ENCODE measurements at places on chromosomes 6 and 20.

DNA sequence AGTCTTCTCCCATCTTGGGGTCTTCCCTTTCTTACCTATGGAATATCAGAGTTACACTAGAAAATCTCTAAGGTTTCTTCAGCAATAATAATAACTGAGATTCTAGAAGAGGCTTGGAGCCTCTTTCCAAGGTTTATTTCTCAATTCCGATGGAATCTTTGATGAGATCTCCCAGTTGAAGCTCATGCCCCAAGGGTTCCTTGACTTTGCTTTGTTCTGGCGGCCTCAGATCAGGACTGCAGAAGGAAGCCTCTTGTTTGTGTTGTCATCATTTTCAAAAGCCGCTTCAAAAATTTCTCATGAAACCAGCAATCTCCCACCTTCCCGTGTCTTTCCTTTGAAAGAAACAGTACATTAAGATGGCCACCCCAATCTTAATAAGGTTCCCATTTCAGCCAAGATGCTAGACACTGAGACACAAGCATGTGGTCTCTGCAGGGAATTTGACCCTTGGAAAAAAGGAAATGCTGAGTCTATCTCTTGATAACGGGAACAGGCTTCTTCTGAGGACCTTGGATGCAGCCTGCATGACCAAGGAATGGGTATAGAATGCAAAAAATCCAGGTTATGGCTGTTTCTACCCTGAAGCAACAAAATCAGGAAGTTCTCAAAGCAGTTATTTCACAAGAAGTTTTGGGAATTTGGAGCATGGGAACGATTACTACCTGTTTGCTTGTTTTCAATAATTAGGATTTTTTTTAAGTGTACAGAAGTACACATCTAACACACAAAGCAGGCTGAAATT is 141.6 kb downstream of the CD24 start:
- DNase-seq: no peak

DNA sequence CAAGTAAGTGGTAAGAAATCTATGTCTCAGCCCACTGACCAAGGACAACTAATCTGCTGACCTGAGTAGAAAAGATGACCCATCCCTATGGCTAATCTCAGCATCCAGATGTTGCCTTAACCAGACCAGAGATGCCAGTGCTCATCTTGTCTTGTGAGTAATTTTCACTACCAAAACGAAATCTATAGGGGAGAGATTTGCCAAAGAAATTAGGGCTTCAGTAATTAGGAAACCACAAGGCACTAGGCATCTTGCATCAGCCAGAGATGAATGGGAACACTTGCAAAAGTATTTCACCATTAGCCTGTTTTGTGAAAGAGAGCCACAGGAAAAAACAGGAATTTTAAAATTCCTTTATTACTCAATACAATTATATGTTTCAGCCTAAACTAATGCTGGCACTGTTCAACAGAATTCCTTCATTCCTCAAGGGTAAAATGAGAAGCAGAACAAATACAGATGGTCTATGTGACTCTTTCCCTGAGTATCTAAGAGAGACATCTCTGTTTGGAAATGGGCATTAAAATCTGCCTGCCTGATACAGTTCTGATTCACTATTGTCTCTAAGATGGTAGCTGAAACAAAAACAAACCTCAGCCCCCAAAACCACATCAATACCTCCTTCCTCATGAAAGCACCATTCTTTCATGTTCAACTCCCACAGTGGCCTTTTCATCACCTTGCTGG is 87.8 kb downstream of the GMDS start:
- no peak for DNase-seq

DNA sequence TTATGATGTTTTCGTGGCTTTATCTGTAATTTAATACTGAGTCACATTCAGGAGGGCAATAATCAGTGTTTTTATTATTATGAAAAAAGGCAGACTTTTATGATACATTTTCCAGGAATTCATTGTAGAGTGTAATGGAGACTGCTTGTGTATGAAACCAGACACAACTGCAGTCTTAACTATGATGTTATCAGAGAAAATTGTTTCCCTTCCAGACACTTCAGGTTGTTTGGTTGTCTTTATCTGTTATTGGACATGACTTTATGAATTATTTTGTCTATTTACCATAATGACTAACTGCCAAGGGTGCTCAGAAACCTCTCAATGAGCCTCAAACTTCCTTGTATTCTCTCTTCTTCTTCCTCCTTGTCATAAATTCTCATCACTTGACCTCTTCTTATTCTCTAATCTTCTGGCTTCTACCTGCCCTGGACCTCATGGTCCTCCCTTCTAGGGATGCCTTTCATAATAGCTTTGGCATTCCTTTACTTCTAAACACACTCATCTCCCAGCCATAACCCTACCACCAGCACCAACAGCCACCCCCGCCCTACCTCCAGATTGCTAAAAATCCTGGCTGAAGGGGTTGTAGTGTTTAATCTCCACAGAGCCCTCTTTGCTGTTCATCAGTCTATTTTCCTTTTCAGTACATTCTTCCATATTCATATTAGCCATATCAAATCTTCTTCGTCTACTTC is 492.5 kb downstream of the CDKAL1 start:
- DNase-seq: no peak

DNA sequence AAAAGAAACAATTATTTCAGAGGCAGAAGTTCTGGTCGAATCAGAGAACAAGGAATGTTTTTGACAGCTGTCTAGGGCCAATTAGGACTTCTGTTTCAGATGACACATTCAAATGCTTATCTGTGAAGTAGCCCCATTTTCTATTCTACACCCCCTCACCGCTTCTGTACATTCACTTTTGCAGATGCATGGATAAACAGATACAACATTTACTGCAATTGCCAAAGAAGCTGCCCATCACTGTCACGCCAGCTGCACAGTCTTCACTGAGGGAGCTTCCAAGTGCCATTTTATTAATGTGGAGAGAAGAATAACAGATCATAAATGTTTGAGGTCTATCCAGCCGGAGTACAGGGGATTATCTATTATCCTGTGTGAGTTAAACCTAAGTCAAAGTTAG is 426.8 kb upstream of the ARID1B start:
- no peak for DNase-seq

DNA sequence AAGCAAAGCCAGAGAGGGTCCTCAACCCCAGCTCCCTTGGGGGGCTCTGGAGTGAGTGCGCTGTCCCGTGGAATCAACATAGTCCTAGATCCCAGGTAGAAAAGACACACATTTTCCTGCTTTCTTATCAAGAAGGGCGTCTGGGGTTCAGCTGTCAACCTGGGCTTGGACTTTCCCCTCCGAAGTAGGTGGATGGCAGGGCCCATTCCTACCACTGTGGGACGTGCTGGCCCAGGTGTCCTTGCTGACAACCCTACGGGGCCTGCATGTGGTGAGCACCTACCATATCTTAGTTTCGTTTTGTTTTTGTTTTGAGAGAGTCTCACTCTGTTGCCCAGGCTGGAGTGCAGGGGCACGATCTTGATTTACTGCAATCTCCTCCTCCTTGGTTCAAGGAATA is 42.4 kb downstream of the MYT1 start:
- no peak for DNase-seq

DNA sequence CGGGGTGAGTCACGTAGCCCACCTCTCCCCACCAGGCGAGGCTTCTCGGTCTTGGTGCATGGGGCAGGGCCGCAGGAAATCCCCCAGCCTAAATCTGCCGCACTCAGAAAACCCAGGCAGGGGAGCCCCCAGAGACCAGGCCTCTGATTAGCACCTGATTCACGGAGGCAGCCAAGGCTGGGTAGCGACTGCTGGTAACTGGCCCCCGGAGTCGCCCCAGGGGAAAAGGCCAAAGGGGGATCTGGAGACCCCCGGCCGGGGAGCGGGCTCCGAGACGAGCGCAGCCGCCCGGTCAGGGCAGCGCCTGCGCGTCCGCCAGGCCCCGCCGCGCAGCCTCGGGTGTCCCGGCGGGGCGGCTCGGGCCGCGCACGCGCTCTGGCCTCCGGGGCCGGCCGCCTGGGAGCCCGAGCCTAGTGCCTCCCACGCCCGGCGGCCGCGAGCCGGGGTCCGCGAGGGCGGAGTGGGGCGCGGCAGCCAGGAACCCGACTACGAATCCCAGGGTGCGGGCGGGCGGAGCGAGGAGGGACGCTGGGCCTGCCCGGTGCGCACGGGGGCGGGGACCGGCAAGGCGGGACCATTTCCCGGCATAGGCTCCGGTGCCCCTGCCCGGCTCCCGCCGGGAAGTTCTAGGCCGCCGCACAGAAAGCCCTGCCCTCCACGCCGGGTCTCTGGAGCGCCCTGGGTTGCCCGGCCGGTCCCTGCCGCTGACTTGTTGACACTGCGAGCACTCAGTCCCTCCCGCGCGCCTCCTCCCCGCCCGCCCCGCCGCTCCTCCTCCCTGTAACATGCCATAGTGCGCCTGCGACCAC is at the start of gene DUSP22:
DUSP22 (plus strand) TSS at position 791 of the 809 bp plus-strand sequence. CDS start 53 bp downstream, outside the sequence.
- DNase-seq: no peak

GRCh38 chr20:43699941-43700565 is 26.7 kb downstream of the GTSF1L start:
- DNase-seq: no peak

DNA sequence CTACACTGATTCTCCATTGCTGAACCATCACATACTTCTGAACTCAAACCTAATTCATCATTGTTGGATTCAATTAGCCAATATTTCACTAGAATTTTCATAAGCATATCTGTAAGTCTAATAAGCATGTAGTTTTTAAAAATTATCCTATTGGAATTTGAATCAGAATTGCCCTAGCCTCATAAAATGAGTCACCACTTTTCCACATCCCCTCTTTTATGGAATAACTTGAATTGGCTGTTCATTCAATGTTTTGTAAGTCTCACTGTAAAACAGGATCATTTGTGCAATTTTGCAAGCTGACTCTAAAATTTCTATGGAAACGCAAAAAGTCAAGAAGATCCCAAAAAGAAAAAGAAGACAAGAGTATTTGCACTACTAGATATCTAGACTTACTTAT is 141.0 kb downstream of the HACE1 start:
- DNase-seq: no peak

GRCh38 chr6:63527658-63528514 is 44.4 kb upstream of the LOC128125822 start:
- peak; percentile 56 for DNase-seq

GRCh38 chr20:45318948-45319347 is 10.8 kb upstream of the MATN4 start:
- no peak for DNase-seq

GRCh38 chr20:5650280-5650691 is 99.9 kb upstream of the SHLD1 start:
- no peak for DNase-seq

DNA sequence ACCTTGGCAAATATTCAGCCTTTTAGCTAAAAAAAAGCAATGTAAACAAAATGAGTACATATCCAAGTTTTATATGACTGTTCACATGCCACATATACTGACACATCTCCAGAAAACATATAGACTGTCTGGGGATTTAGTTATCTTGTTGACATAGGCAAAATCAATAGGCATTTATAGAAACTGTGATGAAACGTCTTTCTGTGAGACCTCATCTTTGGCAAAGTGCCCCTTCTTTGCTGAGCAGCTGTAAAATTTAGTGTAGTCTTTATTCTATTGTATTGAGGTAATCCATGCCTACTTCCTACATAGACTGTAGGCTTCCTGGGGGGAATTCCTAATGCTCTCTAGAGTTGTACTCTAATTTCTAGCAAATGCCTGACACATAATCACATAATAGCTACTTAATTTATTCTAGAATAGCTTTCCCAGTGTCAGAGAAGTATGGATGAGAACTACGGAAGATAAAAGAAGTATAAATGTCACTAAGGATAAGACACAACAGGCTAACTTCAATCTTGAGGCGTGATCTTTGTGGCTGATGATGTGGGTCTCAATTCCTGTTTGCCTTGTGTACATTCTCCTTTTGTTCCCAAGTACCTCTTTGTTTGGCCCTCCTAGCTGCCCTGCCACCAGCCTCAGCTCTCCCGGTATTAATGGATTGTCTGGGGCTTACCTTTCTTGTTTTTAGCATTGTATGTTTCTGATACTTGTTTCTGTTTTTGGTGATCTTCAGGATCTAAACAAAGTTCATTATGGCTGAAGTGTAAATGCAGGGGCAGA is 30.6 kb downstream of the PTCHD4 start:
- DNase-seq: no peak

DNA sequence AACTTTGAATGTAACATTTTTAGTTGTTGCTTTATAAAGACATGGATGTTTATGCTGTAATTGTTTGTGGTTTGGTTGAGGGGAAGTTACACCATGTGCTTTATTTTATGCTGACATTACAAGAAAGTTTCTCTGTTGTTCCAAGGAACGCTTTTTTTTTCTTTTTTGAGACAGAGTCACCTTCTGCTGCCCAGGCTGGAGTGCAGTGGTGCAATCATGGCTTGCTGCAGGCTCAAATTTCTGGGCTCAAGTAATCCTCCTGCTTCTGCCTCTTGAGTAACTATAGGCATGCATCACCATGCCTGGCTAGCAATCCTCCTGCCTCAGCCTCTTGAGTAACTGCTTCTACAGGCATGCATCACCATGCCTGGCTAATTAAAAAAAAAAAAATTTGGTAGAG is 21.0 kb upstream of the IFNGR1 start:
- DNase-seq: peak; percentile 39

DNA sequence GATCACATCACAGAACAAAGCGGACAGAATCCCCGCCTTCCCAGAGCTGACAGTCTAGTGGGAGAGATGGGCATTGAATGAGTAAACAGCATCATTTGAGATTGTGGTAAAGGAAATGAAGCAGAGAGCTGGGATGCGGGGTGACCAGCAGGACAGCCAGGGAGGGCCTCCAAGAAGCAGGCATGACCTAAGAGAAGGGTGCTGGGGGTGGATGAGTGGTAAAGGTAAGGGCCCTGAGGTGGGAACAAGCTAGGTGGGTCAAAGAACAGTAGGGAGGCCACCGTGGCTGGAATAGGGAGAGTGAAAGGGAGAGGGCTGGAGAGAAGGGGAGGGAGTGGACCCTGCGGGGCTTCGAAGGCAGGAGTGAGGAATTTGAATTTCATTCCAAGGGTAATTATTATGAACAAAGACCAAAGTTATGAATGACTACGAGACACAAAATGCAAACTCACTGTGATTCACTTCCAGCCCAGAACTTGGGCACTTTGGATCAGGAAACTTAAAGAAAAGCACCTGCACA is 61.4 kb downstream of the CEBPB start:
- DNase-seq: peak; percentile 35

- no peak for DNase-seq
Measured at GRCh38 chr6:45436544-45437438, 59.1 kb upstream of the SUPT3H start.

GRCh38 chr20:9160331-9160730 is 91.4 kb downstream of the PLCB4 start:
- no peak for DNase-seq

- DNase-seq: no peak
Measured at GRCh38 chr6:7559196-7559595, 17.7 kb downstream of the DSP start.

GRCh38 chr20:48492715-48493070 is 335.1 kb downstream of the PREX1 start:
- DNase-seq: no peak

DNA sequence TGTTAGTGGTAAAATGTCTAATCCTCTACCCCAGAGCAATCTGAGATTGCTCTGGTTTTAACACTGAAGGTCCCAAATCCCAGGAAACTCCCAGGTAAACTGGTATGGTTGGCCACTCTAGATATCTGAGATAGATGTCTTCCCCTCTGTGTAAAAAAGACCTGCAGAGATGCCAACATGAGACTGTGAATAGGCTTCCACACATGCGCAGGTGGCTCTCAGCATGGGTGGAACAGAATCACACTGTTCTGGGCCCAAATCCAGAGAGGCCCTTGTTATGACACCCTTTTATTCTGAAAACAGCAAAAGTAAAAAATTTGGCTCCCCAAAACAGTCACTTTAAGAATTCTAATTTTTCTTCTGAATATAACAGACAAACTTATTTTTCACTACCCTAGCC is 88.7 kb upstream of the BMP5 start:
- DNase-seq: no peak

Measured in GOT3 (cell line).